ENCODE measurements at places on chromosomes 3 and 15. TPM values are rescaled to one million over a fixed set of nuclear protein-coding genes. Genes with fewer than 3 reads are reported as not detected.

ACSBG1 gene
- 3.8 TPM for polyA plus RNA-seq

ELP6 gene
- 37.3 TPM for polyA plus RNA-seq

DAZL gene
- polyA plus RNA-seq, result not detected

GP5 gene
- polyA plus RNA-seq, result not detected

CEP19 gene
- 5.1 TPM for polyA plus RNA-seq

ATP13A4 gene
- polyA plus RNA-seq, result 1.9 TPM

DNAJA4 gene
- polyA plus RNA-seq, result 65.5 TPM

CPN2 gene
- polyA plus RNA-seq, result not detected

RETNLB gene
- not detected for polyA plus RNA-seq

ZNF80 gene
- polyA plus RNA-seq, result 0.31 TPM

TICRR gene
- polyA plus RNA-seq, result not detected

ERC2 gene
- polyA plus RNA-seq, result 24.8 TPM

POC1A gene
- 0.34 TPM for polyA plus RNA-seq

ALDH1L1 gene
- polyA plus RNA-seq, result 4.2 TPM

ISL2 gene
- not detected for polyA plus RNA-seq

TRPM1 gene
- 0.39 TPM for polyA plus RNA-seq

LRRC31 gene
- polyA plus RNA-seq, result 1.9 TPM

STXBP5L gene
- polyA plus RNA-seq, result 13.7 TPM

HOMER2 gene
- polyA plus RNA-seq, result 2.5 TPM

NANOGP8 gene
- not detected for polyA plus RNA-seq

HIGD2B gene
- not detected for polyA plus RNA-seq

AMT gene
- polyA plus RNA-seq, result 3.8 TPM

TMEM158 gene
- 6.0 TPM for polyA plus RNA-seq

ANKRD63 gene
- polyA plus RNA-seq, result not detected

PLA2G4B gene
- polyA plus RNA-seq, result 2.1 TPM

GABRA5 gene
- polyA plus RNA-seq, result 27.8 TPM

SFMBT1 gene
- 1.5 TPM for polyA plus RNA-seq

C2CD4A gene
- not detected for polyA plus RNA-seq

PARP9 gene
- 1.9 TPM for polyA plus RNA-seq

STAC gene
- polyA plus RNA-seq, result 0.85 TPM

SI gene
- polyA plus RNA-seq, result not detected

SLCO2A1 gene
- polyA plus RNA-seq, result not detected

EIF4E3 gene
- 9.9 TPM for polyA plus RNA-seq

SLC9A9 gene
- 63.4 TPM for polyA plus RNA-seq

P2RY12 gene
- 0.27 TPM for polyA plus RNA-seq

SLC22A14 gene
- 0.78 TPM for polyA plus RNA-seq

PLSCR5 gene
- not detected for polyA plus RNA-seq

ALDH1A2 gene
- not detected for polyA plus RNA-seq

TFDP2 gene
- polyA plus RNA-seq, result 60.4 TPM

GPR156 gene
- polyA plus RNA-seq, result not detected

ZNF385D gene
- 191 TPM for polyA plus RNA-seq

CD200R1L gene
- polyA plus RNA-seq, result not detected

SLC12A1 gene
- 3.5 TPM for polyA plus RNA-seq

LMAN1L gene
- not detected for polyA plus RNA-seq

SAMD7 gene
- polyA plus RNA-seq, result not detected
